ENCODE measurements at places on chromosomes 6 and 20.

- no peak for DNase-seq
These were observed 31.4 kb downstream of the PTPN1 start for GRCh38 chr20:50541606-50542041.

- no peak for DNase-seq
These were observed 53.6 kb upstream of the TRERF1 start for GRCh38 chr6:42505385-42505718.

- no peak for DNase-seq
These were observed 319.1 kb downstream of the CD83 start for GRCh38 chr6:14436592-14437132.

DNA sequence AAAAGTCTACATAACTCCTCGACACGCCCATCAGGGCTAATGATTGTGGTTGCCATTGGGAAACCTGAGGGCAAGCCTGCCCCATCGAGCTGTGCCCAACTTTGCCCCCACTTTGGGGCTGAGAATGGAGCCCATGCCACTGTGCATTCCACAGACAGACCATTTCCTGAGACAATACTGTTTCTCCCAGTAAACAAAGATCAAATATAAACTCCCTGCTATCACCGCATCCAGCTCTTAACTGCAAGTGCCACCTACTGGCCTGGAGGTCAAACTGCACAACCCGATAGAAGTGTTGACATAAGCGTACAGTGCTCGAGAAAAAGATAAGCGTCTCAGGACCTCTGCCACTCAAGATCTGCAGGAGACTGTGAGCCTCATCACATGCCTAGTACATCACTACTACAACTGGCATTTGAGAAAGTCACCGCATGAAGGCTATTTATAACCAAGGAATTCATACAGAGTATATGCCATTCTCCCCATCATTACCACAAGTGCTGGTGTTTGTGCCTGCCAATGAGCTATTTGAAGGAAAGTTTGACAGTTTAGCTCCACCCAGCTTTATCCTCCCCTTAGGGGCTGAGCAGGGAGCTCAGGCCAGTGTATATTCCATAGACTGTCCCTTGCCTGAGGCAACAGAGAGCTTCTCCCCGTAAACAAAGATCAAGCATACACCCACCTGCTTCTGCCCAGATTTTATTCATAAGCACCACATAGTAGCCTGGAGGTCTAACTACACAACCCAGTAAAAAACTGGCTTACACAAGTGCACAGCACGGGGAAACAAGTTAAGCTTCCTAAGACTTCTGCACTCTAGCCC is 4.5 kb upstream of the DEFB126 start:
- DNase-seq: no peak

DNA sequence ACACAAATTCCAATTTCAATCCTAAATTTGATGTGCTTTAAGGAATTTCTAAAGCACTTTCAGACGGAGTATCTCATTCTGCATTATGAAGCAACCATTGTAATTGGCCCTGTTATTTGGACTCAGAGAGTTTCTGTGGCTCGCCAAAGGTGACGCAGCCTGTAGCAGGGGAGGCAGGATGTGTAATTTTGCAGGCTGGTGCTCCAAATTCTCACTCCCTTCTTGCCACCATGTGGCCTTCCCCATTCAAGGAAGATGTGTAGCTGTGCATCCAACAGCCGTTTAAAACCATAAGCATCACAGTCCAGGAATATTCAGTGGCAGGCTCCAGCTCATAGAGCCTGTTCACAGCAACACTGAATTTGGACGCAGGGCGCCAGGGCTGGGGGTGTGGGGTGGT is 45.8 kb downstream of the AGPAT4 start:
- no peak for DNase-seq

DNA sequence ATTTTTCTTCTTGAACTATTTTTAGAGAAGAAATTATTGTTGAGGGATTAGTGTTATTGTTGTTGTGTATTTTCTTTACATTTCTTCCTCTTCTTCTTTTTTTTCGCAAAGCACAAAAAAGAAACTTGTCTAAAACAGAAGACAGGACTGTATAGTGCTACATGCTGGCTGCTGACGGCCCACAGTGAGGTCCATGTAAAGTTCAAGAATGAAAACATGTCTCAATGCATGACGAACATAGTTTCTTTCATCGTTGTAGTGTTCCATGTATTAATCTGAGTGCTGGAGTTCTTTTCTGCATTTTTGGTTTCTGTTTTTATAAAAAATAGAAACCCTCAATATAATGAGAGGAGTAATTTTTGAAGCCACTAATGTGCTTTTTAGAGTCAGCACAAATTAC is 462.9 kb upstream of the MARCKS start:
- no peak for DNase-seq

- DNase-seq: no peak
These were observed 51.5 kb upstream of the TMEM170B start for GRCh38 chr6:11486051-11486450.

GRCh38 chr6:168941036-168941435 is 312.6 kb downstream of the THBS2 start:
- DNase-seq: no peak

DNA sequence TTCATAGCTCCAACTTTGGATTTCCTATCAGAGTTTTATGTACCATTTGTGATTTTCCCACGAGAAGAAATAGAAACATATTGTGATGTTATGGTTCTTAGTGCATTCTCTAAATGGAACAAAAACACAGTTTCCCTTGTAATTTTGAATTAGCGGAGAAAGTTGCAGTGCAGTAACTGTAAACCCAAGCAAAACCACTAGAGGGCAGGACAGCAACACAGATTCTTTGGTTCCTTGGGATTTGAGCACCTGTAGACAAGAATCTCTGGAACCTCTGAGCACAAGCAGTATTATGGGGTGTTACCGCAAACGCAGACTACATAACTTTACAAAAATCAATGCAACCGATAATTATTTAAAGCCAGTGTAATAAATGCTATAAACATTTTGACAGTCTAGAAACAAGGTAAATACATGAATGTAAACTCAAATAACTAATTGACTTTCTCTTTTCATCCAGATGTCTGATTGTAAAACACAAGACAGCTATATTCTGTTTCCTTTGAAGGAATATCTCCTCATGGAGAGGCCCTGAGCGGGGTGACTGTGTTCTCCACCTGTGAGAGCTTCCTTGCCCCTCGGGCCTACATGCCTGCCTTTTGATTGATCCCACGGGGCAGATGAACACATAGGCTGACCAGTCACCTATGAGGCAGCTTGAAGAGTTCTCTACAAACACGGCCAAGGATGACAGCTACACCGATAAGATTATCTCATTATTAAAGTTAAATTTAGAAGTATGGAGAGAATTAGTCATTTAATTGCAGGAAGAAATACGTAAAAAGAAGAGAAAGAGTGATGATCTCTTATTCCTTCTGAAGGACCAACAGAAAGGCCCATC is 67.5 kb upstream of the COL21A1 start:
- DNase-seq: peak; percentile 15

- DNase-seq: no peak
These were observed 23.6 kb downstream of the PKHD1 start for GRCh38 chr6:52063584-52064344.

DNA sequence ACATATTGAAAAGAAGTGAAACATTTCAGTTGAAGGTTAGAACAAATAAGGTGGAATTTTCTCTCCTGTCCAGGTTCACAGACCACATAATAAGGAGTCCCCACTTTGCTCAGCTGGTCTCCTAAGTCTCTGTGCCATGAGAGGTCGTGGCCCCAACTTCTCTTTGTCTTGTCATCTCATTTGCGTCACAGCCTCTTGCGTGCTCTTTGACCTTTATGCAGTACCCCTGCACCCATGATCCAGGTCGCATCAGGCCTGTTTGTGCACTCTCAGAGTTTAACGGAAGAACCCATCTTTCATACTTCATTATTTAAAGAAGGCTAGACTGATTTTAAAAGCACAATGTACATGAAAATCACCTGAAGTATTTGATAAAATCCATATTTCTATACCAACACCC is 110.4 kb upstream of the BMP2 start:
- DNase-seq: no peak

- no peak for DNase-seq
These were observed 32.5 kb downstream of the DSE start for GRCh38 chr6:116403205-116403604.

GRCh38 chr6:73342174-73342573 is 11.9 kb downstream of the DPPA5 start:
- DNase-seq: no peak

DNA sequence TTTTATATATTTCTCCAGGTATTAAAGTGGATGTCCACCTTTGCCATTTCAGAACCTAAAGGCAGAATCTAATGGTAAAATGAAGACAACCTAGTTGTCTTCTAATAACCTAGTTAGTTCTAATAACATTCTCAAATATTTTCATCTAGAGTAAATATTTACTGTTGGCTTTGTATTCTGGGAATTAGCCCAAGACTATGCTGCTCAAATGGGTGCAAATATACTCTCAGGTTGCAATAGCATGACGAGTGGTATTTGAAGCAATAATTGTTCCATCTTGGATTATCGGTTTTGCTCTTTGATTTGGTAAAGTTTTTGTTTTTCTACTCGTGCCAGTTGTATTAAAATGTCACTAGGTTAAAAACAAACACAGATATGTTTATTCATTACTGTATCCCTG is 21.0 kb upstream of the RSPH4A start:
- DNase-seq: no peak

- DNase-seq: no peak
These were observed 9.6 kb downstream of the L3MBTL3 start for GRCh38 chr6:130027948-130028347.

- no peak for DNase-seq
These were observed 521.7 kb downstream of the EPM2A start for GRCh38 chr6:145213614-145214013.

DNA sequence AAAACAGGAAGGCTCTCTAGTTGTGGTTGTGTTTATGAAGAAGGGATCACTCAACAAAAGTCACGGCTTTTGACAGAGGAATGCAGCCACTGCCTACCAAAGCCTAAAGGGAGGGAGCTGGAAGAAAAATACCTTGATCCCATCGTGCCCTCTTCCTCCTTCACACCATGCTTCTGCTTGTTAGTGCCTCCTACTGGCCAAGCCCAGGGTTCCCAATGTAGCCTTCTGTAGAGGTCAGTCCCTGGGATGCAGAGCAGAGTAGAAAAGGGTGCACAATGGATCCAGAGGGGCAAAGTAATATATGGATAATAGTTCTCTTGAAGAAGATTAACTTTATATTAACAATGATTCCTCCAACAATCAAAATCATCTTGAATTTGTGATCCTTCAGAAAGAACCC is 293.5 kb upstream of the FERMT1 start:
- DNase-seq: peak; percentile 4

- DNase-seq: no peak
These were observed 21.9 kb downstream of the SPATA2 start for GRCh38 chr20:49893242-49894072.

- no peak for DNase-seq
These were observed 5.6 kb downstream of the TAGAP start for GRCh38 chr6:159038914-159039884.

DNA sequence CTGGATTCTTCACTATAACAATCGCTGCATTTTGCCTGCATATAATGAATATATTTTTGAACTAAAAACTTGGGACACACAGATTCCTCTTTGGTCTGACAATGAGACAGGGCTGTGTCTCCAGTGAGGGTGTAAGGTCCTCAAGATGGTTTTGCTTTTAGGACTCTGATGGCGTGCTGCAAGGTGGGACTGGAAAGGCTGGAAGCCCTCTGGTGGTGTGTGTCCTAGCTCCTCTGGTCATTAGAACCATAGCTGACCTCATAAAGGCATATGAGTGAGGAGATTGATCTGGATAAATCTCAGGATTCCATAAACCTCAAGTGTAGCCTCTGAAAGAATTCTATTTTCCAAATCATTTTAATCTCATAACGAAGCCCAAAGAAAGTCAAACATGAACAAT is 108.4 kb upstream of the ASF1A start:
- no peak for DNase-seq

DNA sequence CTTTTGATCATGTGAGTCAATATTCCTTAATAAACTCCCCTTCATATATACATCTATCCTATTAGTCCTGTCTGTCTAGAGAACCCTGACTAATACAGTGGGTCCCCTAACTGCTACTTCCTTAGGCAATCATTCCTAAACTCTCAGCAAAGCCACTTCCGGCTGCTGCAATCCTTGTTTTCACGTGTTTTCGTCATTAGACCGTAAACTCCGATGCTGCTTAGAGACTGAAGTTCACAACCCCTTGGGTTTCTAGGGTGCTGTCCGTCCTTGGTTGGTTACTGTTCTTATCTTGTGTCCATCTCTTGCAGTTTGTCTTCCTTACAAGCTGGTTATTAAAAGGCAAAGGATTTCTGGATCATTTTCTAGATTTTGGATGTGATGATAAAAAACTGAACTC is 106.4 kb downstream of the GMPR start:
- DNase-seq: no peak

DNA sequence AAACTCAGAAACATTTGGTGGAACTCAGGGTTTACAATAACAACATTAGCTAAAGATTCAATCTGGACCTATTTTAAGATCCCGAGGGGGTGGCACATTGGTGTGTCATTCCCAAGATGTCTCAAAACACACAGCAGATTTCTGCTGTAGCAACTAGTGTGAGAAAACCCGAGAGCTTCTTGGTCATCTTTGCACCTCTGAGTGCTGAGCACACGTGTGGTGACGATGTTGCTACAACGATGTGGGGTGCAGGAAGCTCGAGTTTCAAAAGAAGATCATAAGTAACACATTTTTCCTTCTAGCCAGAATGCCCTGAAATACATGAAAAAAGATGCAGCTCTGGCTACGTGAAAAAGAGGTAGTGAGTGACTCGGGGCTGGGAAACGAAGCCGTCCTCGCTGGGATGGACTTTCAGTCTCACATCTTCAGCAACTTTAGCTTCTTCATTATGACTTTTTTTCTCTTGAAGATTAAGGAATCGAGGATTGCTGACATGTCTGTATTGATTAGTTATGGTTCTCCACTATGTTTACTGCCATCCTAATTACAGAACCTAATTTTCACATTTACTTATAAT is 1.5 kb downstream of the RAMACL start:
- no peak for DNase-seq

- no peak for DNase-seq
These were observed 361.6 kb upstream of the RUNX2 start for GRCh38 chr6:44966449-44967092.

GRCh38 chr20:40443753-40444152 is 245.3 kb downstream of the MAFB start:
- DNase-seq: no peak

DNA sequence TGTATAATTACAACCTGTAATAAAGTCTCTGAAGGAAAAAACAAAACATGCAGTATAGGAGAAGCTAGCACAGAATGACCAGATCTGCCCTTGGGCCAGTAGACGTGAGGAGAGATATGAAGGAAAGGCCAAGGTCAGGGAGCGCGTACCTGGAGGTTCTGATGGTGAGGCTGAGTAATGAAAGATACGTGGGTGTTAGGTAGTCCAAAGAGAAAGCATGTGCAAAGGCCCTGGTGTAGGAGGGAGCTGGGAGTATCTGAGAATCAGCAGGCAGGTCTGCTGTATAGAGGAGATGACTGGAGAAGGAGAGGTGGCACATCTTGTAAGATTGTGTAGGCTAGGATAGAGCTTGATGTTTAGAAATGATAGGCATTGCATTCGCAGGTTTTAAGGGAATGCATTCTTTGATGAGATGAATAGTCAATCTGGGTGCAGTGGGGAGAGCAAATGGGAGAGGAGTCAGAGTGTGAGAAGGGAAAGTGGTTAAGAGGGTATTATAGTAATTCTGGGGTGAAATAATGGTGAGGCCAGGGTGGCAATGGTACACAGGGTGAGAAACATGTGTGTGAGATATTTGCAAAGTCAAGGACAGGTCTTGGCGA is 15.9 kb upstream of the TFB1M start:
- no peak for DNase-seq

All from mucosa of descending colon (tissue), 3 donors.